ENCODE measurements at places on chromosomes 6 and 20. TPM values are rescaled to one million over a fixed set of nuclear protein-coding genes. Genes with fewer than 3 reads are reported as not detected.

TCP11 gene
- 2.0 TPM for total RNA-seq

SSR1 gene
- 142 TPM for total RNA-seq

RNF114 gene
- 61.2 TPM for total RNA-seq

AFG1L gene
- total RNA-seq = 11.3 TPM

Data from spinal cord (tissue), 10 donors.